ENCODE measurements at places on chromosomes 3 and 15.
A peak's percentile ranks its signal among the peaks of the same experiment; 100 is the strongest.

DNA sequence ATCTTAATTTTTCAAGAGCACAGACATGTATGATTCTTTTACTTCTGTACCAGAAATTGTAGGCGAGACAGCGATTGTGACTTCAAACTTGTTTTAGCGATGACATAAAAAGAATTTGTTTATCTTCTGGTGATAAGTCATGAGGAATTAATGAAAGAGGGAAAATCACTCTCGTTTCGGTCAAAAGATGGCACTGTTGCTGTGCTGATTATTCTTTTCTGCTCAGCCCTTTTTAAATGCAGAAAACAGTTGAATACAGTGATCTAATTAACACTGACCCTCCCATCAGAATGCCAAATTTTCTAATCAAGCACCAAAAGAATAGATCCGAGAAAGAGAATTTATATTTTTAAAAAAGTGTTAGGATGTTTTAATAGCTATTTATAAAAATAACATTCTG lies 52.6 kb downstream of the NSUN3 start:
- DNase-seq: no peak

DNA sequence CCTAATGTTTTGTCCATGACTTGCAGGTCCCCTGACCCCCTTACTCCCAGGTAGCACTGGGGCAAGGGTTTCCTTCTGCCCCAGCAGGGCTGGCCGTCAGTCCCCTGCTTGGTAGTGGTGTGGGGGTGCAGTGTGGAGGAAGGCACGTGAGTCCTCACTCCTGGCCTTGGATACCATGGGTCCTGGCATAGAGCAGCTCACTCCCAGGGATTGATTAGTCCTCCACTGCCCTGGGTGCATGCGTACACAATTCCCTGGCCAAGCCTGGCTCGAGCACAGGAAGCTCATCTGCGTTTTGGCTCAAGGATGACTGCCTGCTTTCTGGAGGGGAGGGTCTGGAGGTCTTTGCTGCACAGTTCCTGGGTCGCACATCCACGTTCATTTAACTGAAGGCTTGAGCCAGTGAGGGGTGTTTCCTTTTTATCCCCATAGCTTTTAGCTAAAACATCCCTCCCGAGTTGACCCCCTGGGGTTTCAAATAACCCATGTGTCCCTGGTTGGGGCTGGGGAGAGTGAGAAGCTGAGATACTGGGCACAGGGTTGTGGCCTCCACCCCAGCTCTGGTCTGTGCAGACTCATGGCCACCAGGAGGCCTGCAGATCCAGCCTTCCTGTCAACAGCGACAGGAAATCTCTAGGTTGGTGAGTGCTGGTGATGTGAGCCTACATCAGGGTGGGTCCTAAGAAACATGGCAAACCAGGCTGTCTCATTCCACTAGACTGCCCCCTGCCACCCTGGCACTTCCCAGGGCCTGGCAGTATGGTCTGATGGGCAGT lies 11.5 kb downstream of the HEMK1 start:
- no peak for DNase-seq

- no peak for DNase-seq
Measured at GRCh38 chr3:50316657-50317242, 5.8 kb downstream of the HYAL2 start.

- no peak for DNase-seq
Measured at GRCh38 chr3:189212681-189213080, 40.9 kb downstream of the TPRG1 start.

DNA sequence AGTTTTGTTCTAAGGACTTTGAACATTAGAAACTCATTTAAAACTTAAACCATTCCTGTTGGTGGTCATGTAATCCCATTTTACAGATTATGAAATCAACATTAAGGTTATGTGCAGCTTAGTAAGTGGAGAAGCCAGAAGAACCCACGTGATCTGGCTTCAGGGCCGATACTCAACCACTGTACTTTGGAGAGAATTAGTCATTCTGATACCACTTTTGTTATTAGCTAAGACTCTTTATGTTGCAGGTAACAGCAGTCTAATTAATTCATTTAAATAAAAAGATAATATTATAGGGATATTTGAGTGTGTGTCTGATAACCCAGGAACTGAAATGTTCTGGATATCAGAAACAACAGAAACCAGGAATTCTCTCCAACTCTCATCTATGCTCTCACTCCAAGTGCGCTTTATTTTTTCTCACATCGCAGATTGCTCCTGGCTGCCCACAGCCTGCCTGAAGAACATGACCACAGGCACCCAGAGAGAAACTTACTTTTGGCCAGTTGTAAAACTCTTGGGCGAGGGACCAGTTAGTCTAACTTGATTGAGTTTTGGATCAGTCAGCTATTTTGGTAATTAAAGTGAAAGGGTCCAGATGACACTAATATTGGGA lies 25.2 kb downstream of the UBE2E1 start:
- no peak for DNase-seq

- DNase-seq: peak; percentile 5
Measured at GRCh38 chr15:75673426-75674235, 25.9 kb downstream of the SNX33 start.

GRCh38 chr3:10783360-10784351 lies 32.4 kb upstream of the SLC6A11 start:
- no peak for DNase-seq

- DNase-seq: no peak
Measured at GRCh38 chr3:71724584-71725270, 475 bp downstream of the EIF4E3 start.

DNA sequence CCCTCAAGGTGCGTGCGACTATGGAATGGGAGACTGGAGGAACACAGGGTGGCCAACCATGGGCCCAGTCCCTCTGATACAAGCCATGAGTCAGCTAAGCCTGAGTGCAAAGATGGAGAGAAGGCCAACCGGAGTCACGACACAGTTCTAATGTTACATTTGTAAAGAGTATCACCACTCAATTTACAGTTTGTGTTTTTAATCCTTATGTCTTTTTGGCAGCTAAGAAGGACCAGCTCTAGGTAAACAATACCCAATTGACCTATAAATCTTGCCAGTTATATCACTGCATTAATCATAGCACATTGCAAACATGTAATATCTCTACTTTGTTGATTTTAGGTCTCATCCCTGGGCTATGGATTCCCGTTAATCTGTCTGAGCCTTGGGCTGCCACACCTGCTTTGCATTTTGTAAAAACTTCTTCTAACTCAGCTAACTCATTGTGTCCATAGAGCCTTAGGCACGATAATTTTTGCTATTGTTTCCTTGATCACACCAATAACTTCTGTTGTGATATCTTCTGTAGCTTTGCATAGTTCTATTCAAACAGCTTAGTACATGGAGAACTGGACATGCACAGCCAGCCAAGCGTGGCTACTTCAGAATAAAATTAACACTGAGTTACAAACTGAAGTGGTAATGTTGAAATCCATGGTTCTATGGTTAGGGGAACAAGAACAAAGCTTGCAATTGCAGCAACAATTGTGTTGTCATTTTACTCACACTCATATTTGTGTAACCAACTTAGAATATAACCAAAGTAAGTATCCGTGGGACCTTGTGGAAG lies 50.3 kb downstream of the LSM3 start:
- DNase-seq: no peak

GRCh38 chr3:24945563-24945962 lies 450.9 kb upstream of the THRB start:
- no peak for DNase-seq

Data from DMS153 (cell line).